ENCODE measurements at places on chromosomes 4 and X.

- peak; percentile 4 for DNase-seq
Observed at GRCh38 chr4:174794543-174795094, 34.4 kb downstream of the GLRA3 start.

DNA sequence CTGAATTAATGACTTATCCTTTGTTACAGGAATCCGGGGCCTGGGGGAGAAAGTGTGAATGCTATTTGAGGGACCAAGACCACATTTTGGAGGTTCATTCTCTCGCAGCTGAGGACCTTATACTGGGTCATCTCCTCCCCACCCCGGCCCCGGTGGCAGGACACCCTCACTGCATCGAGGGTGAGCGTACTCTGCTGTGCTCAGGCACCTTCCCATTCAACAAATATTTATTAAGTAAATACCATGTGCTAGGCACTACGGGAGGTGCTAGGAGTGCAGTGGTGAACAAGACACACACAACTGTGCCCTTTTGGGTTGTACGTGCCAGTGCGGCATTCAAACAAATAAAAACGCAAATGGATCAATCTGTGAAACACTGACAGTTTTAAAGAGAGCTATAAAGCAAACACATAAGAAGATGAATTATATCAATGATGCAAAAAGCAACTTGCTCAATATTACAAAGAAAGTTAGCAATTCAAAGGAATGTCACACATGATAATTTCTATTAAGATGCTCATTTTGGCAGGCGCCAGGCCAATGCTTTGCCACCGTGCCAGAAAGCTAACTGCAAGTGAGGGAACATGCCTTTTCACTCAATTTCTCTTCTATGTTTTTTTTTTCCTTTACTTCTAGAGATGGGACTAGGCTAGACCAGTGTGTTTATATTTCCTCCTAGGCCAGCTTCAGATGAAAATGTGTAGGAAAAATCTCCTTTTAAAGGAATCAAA, 24.6 kb downstream of the ADGRG2 start:
- DNase-seq = no peak

DNA sequence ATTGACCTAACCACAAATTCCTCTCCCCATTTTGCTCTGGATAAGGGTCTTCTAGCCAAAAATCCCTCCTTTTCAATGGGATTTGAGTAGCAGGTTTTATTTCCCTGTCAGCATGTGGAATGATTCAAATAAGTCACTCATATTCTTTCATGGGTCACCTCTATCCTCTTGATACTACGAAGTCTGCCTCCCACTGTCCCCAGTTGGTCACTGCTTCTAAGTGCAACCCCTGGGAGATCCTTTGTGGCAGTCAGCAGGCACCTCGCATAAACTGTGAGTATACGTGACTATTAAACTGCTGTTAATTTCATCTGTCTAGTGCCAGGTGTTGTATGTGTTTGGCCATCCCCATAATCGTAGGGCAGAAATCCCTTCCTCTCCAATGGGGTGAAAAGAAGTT, 1667.9 kb upstream of the PCDH7 start:
- DNase-seq = no peak

GRCh38 chr4:184102488-184102887, 115.2 kb downstream of the ENPP6 start:
- no peak for DNase-seq

DNA sequence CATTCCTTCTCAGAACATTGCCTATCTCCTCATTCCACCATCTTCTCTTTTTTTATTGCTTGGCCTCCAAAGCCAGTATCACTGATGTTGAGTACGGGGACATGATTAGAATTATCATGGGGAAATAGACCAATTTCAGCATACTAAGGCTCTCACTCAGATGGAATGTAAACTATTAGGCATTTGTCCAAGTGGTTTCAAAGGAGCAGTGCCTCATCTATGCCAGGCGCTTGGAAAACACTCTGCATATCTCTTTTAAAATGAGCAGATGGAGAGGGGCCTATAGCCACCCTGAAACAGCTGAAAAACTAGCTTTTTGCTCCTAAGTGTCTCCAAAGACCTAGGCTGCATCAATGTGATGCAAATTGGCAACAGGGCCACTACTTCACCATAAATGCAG, 150.8 kb upstream of the DIPK2B start:
- peak; percentile 35 for DNase-seq

- DNase-seq = no peak
Observed at GRCh38 chr4:4856071-4857000, 3.1 kb upstream of the MSX1 start.

DNA sequence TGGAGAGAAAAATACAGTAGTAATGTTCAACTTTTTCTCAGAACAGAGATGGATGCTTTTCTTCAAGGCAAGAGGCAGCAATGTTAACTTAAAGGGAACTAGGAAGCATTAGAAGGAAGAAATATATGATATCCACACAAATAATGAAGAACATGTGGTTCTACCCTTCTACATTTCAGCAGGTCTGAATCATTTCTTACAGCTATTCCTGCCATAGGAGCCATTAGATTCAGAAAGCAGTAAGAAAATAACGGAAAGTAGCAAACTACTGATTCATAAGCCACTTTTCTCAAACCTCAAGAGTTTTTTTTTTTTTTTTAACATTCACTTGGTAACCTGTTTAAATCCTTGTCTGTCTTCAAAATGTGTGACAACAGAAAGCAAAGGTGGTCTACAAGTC, 1251.6 kb upstream of the AGA start:
- DNase-seq = no peak

DNA sequence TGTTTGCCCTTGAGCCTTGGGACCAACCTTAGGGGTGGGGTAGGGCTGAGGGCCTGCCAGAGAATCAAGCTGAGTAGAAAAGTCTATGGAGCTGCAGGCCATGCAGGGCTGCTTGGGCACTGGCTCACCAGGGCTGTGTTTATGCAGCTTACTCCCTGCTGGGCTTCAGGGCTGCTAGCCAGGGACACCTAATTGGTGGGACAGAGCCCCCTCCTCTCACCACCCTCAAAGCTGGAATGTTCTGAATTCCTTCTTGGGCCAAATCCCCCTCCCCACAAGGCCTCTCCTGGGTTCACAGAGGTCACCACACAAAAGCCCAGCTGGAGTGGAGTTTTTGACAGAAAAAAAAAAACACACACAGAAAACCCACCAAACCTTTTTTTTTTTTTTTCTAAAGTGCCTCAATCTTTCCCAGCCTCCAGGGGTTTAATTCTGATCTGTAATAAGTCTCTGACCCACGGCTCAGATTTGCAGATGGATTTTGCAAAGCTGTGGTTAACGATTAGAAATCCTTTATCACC, at the start of gene CLDN2:
Gene CLDN2, plus strand, starts transcription at position 471 of the 521 bp plus-strand sequence. CDS start 7,827 bp downstream, outside the sequence.
- no peak for DNase-seq

GRCh38 chr4:55012363-55013230, 112.8 kb downstream of the KDR start:
- DNase-seq = no peak

Measured in skeletal muscle cell (primary cell).